ENCODE measurements at places on chromosomes 2 and 18.

GRCh38 chr2:234326694-234327093, 170.2 kb downstream of the ARL4C start:
- DNase-seq: no peak

GRCh38 chr2:120346667-120347358, 877 bp downstream of the INHBB start:
- DNase-seq: no peak

DNA sequence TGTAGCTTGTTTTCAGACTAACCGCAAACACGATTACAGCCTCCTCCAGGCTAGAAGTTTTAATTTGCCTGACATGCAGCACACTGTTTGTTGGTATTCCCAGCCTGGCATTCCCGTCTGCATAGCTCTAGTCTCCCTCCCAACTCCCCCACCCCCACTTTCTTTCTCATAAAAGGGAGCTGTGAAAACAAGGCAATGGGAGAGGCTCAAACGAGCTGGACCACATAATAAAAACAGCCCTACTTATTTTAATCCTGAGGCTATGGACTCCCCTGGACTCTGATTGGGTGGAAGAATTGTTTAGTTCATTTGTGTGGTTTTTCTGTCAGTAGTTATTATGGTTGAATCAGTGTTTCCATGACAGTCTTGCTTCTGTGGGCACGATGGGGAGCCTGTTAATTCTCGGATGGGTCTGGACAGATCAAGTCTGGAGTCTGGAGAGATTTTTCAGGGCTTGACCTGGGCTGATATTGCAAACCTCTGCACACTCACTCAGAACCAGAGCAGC, 1.2 kb downstream of the STON1 start:
- DNase-seq: no peak

GRCh38 chr2:54632733-54633692, 90.4 kb upstream of the EML6 start:
- no peak for DNase-seq

DNA sequence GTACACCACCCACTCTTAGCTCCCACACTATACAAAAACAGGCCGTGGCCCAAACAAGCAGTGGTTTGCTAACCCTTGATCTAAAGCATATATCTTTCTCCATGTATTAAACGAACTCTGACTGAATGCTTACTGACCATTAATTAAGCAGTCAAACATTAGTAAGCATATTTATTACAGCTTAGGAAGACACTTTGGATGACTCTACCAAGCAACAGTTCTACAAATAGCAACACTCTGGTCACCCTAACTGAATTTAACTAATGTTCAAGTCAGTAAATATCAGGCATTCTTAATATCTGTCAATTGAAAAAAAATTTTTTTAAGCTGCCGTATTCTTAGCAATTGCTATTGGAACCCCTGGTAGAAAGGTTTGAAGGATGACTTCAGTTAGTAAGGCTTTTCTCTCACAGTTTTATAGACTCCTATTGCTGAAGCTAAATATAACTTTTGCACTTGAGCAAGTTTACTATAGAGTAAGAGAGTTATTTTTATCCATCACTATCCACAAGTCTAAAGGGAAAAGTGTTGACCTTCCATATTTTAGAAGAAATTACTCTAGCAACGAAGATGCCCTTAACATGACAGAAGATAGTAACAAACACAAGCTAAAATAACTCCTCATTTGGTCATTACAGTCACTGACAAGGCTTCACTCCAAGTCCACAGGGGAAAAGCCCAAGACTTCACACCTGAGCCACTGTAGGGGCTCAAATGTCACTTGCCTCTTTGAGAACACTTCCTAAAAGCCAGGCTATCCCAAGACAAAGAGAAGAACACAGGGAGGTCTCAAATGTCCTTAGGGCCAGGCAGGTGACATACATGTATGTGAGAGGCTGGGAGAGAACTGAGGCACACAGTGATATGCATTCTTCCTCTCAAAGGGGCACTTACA, 74.4 kb downstream of the RTN4 start:
- no peak for DNase-seq

DNA sequence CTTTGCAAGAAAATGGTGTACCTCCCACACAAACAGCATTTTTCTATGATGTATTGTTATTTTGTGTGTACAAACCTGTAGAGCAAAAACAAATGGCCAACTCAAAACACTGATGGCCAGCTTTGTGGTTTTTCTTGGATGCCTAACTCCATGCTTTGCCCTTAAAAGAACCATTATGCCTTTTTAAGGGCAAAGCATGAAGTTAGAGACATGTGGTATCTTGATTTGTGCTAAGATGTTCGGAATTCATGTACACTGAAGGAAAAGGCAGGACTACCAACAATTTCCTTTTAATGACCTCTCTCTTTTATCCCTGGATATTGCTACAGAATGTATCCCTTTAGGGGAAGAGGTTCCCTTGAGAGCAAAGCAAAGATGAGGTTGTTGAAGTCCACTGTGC, 273.6 kb downstream of the SCG2 start:
- DNase-seq: no peak

All from NCI-H1092 (cell line).